ENCODE measurements at places on chromosomes 5 and 9.

DNA sequence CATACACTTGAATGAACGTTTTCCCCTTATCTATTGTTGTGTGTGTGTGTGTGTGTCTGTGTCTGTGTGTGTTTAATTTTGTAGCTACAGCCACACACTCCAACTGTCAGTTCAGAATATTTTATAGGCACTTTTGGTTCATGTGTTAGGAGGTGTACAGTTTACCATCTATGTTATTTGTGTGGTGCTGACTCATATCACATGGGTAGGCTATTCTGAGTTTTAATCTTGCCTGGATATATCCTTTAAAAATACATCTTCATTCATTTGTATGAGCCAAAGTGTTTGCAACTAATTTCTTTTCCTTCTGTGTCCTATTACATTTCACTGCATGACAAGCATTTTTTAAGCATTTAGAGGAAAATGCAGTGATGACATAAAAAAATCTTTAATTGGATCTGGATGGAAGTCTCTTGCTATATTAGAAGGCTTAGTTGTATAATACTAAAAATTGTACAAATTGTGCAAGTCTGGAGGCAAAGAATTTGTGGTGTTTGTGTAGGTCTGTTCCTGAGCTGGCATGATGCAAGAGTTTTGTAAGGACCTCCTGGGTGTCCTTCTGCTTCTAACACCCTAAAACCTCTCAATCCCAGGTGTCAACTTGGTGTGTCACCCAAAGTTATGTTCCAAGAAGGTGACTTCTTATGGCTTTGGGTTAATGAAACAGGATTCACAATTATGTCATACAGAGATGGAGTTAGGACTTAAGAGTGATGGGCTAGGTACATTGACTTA lies 52.4 kb upstream of the HMHB1 start:
- no peak for DNase-seq

DNA sequence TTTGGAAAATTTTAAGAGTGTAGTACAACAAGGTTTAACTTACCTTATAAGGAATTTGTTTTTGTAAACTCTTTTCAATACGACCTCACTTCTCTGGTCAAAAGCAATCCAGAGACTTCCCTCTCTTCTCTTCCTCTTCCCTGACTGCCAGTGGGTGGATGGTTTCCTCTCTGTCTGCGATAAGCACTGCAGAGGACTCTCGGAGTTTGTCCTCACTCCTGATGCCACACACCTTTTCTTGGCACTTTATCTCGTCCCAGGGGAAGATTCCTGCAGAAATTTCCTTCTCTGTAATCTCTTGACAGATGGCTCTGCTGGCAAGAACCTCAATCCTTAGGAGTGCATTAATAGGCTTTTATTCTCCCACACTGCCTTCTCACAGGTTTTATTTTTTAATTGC lies 641.6 kb downstream of the NR2F1-AS1 start:
- no peak for DNase-seq

DNA sequence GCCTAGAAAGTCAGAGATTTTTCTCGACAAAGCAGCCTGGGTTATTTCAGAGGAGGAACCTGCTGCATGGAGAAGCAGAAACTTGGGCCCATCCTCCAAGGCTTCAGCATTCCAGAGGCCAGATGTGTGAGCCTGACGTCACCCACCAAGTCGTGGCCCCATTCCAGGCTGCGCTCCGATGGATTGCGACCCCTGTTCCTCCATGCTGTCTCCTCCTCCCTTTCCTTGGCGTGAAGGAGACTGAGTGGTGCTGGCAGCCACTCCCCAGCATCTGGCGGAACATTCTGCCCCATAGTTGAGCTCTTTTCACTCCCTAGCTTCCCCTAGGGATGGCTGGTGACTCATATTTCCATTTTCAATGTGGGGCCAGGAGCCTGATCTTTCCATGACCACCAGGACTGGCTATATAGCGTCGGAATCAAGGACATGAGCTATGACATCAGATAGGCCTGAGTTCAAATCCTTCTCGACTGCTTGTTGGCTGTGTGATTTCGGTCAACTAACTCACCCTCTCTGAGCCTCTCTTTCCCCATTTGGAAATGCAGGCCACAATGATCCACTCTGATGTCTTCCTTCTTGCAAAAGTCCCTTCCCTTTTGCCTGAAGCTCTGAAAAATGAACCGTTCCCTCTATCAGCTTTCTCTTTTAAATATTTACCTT lies 24.5 kb upstream of the DUSP1 start:
- DNase-seq: no peak

DNA sequence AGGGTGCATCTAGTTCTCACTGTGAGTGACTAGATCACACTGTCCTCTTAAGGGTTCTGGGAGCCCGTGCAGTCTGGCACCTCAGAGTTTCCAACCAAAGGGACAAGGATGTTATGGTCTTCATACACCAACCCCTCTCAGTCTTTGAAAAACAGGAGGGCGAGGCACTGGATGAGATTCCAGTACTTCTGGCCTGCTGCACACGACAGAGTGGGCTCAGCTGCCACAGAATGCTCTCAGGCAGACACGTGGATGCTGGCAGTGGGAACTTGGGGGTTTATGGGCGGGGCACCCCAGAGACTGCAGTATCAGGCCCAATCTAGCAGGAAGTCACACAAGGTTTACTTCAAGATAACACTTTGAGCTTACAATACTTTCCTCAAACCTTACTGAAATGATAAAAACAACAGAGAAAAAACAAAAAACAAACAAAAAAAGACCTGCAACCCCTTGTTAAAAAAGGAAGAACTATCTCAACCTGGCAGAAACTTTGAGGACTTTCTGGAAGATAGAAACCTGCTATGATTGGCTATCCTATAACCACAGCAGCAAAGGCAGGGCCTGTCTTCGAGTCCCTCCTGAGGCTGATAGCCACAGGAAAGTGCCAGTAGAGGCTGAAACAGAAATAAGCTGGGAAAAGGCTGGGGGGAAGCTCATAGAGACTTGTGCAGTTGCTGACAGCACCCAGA lies 28.3 kb upstream of the TGFBR1 start:
- peak; percentile 91 for DNase-seq

GRCh38 chr5:172509405-172509781 lies 55.1 kb upstream of the SH3PXD2B start:
- no peak for DNase-seq

DNA sequence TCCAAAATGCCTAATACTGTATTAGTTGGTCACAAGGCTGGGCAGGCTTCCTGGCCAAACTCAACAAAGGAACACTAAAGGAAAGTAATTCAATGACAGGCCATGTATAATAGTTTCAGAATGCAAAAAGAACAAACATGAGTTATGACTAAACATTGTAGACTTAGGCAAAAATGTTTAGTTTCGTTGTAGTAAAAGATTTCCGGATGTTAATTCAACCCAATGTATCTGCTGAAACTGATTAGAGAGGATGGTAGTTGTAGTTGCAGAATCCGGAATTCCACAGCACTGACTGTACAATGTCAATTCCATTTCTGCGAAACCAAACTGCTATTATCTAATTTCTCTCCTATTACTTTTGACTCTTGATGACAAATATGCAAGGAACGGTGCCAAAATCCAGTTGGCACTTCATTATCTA lies 117.9 kb upstream of the FST start:
- DNase-seq: no peak

DNA sequence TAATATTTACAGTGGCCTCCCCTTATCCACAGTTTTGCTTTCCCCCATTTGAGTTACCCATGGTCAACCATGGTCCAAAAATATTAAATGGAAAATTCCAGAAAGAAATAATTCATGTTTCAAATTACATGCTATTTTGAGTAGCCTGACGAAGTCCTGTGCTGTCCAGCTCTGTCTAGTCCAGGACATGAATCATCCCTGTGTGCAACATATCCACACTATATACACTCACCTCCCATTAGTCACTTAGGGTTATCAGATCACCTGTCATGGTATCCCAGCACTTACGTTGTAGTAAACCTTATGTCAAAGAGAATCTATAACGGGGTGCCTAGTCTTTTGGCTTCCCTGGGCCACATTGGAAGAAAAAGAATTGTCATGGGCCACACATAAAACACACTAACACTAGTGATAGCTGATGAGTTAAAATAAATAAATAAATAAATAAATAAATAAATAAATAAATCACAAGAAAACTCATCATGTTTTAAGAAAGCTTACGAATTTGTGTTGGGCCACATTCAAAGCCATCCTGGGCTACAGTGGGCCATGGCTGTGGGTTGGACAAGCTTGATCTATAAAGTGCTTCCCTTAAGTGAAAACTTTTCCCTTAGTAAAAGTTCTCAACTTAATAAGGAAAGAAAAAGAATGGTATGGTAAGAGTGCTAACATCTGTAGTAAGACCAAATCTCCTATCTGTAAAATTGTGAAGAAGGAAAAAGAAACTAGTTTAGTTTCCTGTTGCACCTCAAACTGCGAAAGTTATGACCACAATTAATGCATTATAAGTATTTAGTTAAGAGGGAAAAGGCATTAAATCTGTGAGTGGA lies 15.9 kb upstream of the OMD start:
- DNase-seq: no peak

- no peak for DNase-seq
These were observed 6.9 kb downstream of the DNAI1 start for GRCh38 chr9:34465468-34465867.

- DNase-seq: no peak
These were observed 99.9 kb upstream of the PPP1R26 start for GRCh38 chr9:135379540-135380267.

DNA sequence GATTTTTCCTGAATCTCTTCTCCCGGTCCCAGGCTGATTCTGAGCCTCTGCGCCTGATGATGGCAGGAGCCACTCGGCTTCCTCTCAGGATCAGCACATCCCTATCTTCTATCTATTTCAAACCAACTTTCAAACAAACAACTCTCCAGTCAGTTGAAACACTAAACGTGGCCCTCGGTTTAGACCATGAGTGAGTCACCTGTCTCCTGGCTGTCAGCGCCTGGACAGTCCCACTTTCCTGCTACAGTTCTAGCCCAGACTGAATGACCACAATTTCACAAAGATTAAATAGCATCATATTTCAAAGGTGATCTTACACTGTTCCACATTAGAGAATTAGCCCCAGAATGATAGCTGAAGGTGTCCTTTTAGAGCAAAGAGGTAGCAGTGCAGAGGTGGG lies 6.2 kb downstream of the SLC6A19 start:
- no peak for DNase-seq

DNA sequence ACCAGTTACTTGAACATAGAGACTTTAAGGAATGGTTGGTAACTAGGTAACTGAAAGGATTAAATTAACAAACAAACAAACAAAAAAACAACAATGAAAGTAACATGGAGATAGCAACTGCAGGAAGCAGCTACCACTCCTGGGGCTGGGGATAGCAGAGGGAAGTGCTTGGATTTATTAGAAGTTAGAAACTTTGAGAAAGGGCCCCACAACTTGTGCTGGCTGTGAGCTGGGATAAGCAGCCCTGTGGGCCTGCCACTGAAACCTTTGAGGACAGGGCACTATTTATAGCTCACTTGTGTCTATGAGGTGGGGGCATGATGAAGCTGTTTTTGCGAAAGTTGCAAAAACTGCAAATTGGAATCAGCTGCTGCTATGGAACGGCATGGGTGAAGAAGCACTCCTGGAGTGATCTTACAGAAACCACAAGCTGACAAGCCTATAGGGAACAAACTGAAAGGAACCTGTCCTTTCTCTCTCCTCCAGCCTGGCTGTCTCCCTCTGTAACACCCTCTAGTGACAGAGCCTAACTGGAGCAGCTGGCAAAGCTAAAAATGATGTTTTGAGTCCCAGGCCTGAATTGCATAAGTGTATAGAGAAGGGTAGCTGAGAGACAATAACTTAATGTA lies 91.4 kb upstream of the RANBP6 start:
- no peak for DNase-seq

- no peak for DNase-seq
These were observed 54.5 kb downstream of the ALDH1A1 start for GRCh38 chr9:72898360-72898759.

DNA sequence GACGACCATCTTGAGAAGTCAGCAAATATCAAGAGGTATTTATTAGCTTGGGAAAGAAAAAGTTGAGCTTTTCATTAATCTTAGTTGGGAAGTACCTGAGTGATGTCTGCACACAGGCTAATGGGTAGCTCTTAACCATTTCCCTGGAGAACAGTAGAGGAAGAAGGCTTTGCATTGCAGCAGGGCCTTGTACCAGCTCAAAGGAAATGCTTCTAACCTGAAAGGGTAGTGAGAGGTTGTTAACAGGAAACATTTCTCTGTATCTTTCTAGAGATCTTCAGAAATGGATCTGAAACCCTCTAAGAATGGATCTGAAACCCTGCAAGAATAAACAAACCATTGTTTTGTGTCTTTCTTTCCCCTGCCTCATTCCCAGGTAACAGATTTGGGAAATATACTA lies 393.3 kb downstream of the PLK2 start:
- no peak for DNase-seq

DNA sequence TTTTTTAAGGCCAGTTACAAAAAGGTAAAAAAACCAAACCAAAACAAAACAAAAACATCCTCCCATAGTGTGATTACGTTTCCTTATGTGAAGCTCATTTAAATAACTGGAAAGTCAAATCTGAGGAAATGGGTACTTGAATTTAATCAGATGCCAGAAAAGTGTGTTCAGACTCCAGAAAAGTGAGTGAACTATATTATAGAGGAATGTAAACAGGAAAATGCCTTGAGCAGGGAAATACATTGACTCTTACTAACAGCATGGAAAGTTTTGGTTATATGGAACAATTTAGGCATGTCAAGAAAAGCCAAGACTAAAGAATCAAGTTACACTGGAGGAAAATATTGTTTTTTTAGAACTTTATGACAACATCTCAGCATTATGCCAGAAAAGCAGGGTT lies 37.8 kb upstream of the RNF20 start:
- DNase-seq: no peak

DNA sequence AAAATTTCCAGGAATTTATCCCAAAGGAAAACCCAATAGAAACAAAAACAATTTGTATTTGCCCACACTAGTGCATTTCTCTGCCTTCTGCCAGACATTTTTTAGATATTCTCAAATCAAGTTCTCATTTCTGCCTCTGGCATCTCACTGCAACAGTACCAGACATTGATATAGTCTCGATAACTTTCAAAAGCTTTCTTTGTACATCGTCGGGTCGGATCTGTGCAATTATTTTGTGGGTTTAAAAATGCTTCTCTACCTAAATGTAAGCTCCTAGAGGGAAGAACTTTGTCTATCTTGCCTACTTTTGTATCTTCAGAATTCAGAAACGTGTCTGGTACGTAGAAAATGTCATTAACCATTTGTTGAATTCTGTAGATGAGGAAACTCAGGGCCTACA lies 125.5 kb upstream of the LIFR start:
- DNase-seq: no peak

DNA sequence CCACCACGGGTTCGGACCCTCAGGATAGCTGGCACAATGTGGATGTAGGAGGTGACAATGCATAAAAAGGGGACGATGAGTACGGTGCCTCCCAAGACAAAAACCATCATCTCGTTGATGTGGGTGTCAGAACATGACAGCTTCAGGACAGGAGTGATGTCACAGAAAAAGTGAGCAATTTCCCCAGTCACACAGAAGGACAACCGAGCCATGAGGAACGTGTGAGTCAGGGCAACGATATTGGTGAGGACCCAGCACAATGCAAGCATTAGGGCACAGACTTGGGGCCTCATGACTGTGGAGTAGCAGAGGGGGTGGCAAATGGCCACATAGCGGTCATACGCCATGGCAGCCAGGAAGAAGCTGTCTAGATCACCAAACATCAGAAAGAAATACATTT lies 491 bp downstream of the OR1N1 start:
- DNase-seq: no peak

GRCh38 chr9:79809316-79809876 lies 237.6 kb downstream of the TLE4 start:
- no peak for DNase-seq

- DNase-seq: no peak
These were observed 250.2 kb upstream of the DMRT1 start for GRCh38 chr9:591292-591691.
